ENCODE measurements at places on chromosomes 6 and 20.

GRCh38 chr6:134138226-134138975, 86.0 kb upstream of the SLC2A12 start:
- DNase-seq = no peak

DNA sequence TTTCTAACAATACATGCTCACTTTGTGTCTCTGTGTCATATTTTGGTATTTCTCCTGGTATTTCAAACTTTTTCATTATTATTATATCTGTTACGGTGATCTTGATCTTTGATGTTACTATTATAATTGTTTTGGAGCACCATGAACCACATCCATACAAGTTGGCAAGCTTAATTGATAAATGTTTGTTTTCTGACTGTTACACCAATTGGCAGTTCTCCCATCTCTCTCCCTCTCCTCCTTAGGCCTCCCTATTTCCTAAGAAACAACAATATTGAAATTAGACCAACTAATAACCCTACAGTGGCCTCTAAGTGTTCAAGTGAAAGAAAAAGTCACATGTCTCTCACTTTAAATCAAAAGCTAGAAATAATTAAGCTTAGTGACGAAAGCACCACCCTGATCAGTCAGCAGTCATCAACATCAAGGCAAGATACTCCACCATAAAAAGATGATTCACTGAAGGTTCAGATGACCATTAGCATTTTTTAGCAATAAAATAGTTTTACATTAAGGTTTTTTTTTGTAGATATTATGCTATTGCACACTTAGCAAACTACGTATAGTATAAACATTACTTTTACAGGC, 61.5 kb downstream of the IBTK start:
- DNase-seq = no peak

GRCh38 chr20:38870733-38871559, 55.3 kb upstream of the FAM83D start:
- DNase-seq = no peak

- no peak for DNase-seq
Measured at GRCh38 chr6:120496661-120497060, 837.6 kb downstream of the TBC1D32 start.

GRCh38 chr20:46330072-46330763, 21.9 kb upstream of the CDH22 start:
- no peak for DNase-seq

- no peak for DNase-seq
Measured at GRCh38 chr6:17610835-17611234, 10.7 kb downstream of the FAM8A1 start.

DNA sequence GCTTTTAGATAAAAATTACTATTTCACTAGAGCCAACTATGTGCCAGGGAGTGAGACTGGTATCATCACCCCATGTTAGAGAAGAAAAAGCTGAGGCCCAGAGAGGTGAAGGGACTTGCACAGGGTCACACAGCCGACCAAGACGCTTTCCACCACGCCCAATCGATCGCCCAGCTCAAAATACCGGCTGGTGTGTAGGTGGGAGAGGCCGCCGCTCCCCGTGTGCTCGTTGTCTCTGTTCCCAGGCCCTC, 253 bp upstream of the SNPH start:
- no peak for DNase-seq

DNA sequence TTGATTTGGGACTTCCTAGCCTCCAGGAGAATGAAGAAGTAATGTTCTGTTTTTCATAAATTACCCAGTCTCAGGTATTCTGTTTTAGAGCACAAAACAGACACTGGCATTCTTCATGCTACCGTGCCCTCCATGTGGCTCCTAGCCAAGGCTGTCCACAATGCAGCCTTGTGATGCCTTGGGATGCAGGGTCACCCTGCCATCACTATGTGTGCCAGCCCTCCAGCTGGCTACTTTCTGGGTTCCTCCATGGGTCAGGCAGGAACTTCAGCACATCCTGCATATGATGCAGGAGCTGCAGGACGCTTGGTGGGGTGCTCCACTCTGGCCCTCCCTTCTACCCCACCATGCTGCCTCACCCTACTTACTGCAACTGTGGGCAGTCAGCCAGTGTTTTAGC, 38.0 kb upstream of the FAM50B start:
- no peak for DNase-seq

DNA sequence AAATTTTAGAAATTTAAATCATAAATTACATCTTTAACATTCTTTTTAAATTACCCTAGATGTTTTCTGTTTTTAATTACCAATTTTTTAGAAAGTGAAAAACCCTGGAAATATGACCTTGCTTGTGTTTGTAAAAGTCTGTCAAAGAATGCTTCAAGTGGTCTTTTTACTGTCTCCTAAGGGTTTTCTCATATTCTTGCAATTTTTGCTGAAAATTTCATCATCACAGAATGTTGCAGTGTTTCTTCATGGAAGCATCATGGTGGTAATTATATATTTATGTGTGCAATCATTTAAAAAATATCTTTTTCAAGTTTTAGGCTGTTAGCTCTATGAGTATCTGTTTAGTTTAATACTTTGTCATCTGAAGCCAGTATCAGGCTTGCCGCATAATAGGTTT, 178.2 kb downstream of the HDGFL1 start:
- no peak for DNase-seq

DNA sequence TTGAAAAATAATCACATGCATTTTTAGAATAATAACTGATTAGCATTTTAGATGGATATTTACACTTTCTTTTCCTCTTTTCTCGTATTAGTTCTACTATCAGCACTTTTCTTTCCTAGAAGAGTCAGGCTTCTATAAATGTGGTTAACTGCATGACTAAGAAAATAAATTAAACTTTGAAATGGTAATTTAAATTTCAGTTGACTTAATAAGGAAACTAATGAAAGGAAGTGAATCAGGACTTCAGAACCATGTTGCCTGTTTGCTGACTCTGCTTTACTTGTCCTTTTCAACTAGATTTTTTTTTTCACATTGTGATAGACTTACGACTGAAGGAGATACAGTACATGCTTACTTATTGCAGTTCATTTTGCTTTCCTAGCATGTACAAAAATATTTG, 1258.2 kb upstream of the EYS start:
- DNase-seq = no peak

- no peak for DNase-seq
Measured at GRCh38 chr20:17673084-17673483, 9.0 kb downstream of the RRBP1 start.

GRCh38 chr6:108562503-108562993, 1.8 kb downstream of the FOXO3 start:
- DNase-seq = no peak

- DNase-seq = no peak
Measured at GRCh38 chr6:7687145-7688111, 38.5 kb upstream of the BMP6 start.

Measured in cortex of kidney (tissue), 1 donor.